ENCODE measurements at places on chromosomes 6 and 20. TPM values are rescaled to one million over a fixed set of nuclear protein-coding genes. Genes with fewer than 3 reads are reported as not detected.

Gene FAM83B
- 24.9 TPM for total RNA-seq

Gene SIRPA
- 14.5 TPM for total RNA-seq

Gene CCN6
- total RNA-seq: not detected

Gene CAGE1
- total RNA-seq: not detected

Gene TNNC2
- total RNA-seq: 0.57 TPM

DNA sequence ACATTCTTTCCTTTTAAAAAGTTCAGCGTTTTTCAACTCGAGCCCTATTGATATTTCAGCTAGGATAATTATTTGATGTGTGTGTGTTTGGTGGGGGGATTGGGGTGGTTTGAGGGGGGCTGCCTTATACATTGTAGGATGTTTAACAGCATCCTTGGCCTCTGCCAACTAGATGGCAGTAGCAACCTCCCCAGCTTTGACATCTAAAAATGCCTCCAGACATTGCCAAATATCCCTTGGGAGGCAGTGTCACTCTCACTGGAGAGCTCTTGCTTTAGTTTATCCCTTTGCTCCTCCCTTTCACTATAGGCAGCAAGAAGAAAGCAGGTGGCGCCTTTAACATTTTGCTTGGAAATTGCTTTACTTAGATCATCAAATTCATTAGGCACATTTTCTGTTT is 14.6 kb upstream of the TP53TG5 start:
- DNase-seq: no peak

DNA sequence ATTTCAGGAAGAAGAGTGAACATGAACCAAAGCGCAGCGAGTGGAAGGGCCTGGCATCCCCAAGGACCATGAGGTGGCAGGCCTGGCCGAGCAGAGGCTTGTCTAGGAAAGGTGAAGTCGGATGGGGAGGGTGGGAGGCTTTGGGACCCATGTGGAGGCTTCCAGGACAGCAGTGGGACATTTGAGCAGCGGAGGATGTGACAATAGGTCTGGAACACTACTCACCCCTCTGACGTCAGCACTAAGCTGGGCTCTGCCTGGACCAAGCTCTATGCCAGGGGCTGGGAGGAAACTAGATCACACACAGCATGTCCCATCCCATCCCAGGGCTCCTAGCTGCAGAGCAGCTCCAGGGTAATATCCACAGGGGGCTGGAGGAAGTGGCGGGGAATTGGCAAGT is 175.3 kb upstream of the RIN2 start:
- no peak for DNase-seq

- DNase-seq: no peak
Measured at GRCh38 chr6:5172041-5172653, 87.0 kb downstream of the PPP1R3G start.

DNA sequence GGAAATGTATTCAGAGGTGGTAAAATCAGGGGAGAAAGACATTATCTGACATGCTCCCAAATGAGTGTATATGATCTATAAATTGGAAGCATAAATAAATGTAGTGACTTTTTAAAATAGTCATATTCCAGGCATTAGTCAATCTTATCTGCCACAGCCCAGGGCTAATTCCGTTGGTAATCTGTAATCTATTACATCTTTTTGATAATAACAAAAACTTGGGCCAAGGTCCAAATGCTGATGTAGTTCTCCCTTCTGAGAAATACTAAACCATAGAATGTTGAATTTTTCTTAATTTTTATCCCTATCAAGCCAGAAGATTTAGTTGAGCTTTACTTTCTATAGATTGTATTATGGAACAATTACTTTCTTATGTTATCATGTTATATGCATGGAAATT is 1279.8 kb downstream of the EPHA7 start:
- DNase-seq: no peak

GRCh38 chr6:140542863-140543262 is 1168.4 kb upstream of the CITED2 start:
- no peak for DNase-seq

GRCh38 chr6:80316686-80317231 is 210.3 kb downstream of the BCKDHB start:
- DNase-seq: no peak

GRCh38 chr6:33912195-33912594 is 108.4 kb upstream of the MLN start:
- no peak for DNase-seq

DNA sequence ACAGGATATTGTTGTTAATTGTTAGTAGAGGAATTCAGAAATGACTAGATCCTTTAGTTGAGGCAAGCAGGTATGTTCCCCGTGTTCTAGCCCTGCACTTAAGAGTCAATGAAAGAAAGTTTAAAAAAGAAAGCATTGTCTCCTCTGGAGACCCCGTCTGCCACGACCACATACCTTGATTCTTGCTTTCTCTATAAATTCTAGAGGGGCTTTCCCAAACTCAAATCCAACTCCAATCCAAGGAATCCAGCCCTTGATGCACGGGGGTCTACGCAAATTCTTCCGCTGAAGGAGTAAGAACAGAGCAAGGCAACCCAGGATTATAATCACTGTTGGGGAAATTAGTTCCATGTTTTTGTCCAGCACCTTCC is 401 bp downstream of the CYP39A1 start:
- no peak for DNase-seq

DNA sequence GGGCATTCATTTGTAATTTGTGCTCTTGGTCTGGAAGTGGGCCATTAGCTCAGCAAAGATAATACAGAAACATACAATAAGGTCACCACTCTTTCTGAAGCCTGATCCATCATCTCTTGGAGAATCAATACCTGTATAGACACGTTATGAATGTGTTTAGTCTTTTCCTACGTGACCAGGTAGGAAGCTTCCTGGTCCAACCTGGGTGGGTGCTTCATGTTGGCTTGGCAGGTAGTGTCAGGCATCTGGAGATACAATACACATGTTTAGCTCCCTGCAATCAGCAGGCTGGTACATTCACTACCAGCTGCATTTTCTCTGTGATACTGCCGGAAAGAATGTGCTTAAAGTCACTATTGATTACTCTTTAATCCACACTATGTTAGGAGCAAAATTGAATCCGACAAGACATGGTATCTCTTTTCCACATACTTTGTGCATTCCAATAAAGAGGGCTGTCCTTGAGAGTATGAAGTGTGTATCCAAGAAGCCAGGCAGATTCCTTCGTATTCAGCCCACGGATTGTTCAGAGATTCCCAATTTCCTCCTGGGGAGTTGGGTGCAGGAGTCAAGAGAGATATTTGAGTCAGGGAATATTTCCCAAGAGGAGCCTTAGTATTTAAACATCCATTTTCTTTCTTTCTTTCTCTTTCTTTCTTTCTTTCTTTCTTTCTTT is 49.9 kb upstream of the RANBP9 start:
- no peak for DNase-seq

GRCh38 chr6:25619217-25619616 is 32.8 kb upstream of the SCGN start:
- no peak for DNase-seq

GRCh38 chr20:40390654-40391053 is 298.4 kb downstream of the MAFB start:
- no peak for DNase-seq

- no peak for DNase-seq
Measured at GRCh38 chr6:42322676-42323075, 105.0 kb upstream of the MRPS10 start.

GRCh38 chr6:161963634-161964234 is 689.9 kb upstream of the AGPAT4 start:
- no peak for DNase-seq

- DNase-seq: no peak
Measured at GRCh38 chr6:138307352-138307751, 70.4 kb upstream of the SMIM28 start.

DNA sequence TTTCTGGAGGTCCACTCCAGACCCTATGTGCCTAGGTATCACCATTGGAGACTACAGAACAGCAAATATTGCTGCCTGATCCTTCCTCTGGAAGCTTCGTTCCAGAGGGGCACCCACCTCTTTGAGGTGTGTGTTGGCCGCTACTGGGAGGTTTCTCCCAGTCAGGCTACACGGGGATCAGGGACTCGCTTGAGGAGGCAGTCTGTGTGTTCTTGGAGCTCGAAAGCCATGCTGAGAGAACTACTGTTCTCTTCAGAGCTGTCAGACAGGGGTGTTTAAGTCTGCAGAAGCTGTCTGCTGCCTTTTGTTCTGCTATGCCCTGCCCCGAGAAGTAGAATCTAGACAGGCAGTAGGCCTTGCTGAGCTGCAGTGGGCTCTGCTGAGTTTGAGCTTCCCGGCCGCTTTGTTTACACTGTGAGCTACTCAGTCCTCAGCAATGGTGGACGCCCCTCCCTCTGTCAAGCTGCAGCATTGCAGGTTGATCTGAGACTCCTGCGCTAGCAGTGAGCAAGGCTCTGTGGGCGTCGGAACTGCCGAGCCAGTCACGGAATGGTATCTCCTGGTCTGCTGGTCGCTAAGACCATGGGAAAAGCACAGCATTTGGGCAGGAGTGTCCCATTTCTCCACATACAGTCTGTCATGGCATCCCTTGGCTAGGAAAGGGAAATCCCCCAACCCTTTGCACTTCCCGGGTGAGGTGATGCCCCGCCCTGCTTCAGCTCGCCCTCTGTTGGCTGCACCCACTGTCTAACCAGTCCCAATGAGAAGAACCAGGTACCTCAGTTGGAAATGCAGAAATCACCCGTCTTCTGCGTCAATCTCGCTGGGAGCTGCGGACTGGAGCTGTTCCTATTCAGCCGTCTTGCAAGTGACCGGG is 32.5 kb upstream of the ASCC3 start:
- DNase-seq: no peak

DNA sequence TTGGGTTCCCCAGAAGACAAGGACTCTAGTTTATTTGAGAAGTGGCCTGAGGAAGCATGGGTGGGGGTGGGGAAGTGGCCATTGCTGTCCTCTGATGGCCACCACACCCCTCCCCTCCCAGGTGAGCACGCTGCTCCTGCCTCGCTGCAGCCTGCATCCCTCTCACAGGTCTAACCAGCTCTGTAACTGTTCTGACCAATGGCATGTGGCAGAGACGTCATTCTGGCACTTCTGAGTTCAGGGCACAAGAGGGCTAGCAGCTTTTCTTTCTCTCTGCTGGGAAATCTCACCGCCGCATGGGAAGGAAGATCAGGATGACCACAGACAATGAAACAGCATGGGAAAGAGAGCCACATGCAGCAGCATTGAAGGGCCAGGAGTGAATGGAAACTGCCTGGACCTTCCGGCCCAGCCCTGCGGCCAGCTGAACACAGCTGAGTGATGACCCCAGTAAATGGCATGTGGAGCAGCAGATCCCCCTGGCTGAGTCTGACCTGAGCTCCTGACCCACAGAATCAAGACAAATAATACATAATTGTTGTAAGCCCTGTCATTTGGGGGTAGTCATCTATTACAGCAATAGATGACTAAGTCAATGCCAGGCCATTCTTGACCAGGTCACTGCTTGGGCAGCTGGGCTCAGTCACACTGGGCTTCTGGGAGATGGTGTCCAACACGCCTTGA is 179.8 kb downstream of the LINC00237 start:
- DNase-seq: no peak

GRCh38 chr20:54086507-54087039 is 16.2 kb upstream of the BCAS1 start:
- DNase-seq: no peak
